ENCODE measurements at places on chromosomes 6 and 20.

DNA sequence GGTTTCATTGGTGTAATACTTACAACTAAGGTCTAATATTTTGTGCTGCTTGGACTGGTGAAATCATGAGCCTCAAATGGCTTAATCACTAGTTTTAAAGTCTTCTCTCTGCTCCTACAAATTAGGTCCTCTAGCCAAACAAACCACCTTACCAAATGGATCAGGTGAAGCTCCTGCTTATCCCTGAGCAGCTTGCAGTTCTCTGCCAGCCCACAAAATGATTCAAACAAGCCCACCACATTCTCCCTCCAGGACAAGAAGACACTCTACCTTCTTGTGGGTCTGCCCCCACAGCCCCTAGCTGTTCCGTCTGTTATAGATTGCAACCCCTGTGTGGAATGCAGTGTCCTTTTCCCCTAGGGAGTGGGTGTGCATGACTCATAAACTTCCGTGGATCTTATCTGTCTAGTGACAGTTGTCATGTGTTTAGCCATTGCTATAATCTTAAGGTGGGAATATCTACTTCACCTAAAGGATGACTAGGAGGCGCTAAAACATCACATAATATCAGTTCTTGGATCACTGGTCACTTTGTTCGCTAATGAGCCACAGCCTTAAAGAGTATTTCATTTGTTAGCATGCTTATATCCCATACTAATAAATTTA lies 940.5 kb upstream of the MANEA start:
- H3K27ac ChIP-seq = no peak overlapping the region
- no peak overlapping the region for H3K4me3 ChIP-seq
- H3K4me1 ChIP-seq = no peaks in the 10 kb centered on the region

- no peak overlapping the region for H3K27ac ChIP-seq
- peaks cover 16% of the 10 kb centered on the region for H3K36me3 ChIP-seq
- H3K4me1 ChIP-seq = no peaks in the 10 kb centered on the region
- no peak overlapping the region for H3K4me3 ChIP-seq
- no peak for DNase-seq
Observed at GRCh38 chr20:20173254-20173653, 120.9 kb downstream of the CFAP61 start.

DNA sequence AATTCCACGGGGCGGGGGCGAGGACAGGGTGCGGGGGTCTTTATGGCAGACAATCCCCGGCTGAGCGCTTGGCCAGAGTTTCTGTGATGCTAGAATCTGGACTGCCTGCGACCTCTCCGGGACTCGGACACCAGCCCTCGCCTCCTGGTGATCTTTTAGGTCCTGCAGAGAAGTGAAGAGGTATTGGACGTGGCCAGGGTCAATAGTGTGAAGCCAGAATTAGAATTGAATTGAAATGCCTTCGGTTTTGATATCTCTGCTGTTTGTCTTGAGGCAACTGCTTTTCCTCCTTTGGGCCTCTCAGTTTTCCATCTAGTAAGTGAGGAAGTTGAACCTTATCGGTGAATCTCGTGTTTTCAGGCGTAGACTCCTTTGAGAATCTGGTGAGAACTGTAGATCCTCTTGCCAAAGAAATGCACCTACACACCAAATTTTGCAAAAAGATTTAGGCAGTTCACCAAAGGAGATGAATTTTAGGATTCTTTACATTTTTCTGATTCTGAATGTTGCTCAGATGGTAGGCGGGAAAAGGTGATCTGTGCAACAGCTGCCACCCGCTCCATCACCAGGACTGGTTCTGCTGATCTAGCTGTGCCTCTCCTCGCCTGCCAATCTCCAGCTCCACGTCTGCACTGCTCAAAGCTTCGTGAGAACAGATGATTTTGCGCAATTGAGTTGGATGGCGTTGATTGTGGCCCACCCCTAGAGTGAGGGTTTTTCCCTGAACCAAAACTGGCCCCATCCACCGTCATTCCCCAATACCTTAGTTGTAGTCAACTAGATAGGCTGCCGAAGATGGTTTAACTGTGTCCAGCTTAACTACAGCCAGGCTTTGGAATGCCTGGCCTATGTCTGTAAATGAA lies 837 bp upstream of the OSER1 start:
- peaks cover 3% of the 10 kb centered on the region for H3K36me3 ChIP-seq
- H3K4me1 ChIP-seq = peaks cover 64% of the 10 kb centered on the region
- peak overlapping the region; percentile 96 for H3K27ac ChIP-seq

- no peak for DNase-seq
- H3K4me3 ChIP-seq = no peak overlapping the region
- peaks cover 7% of the 10 kb centered on the region for H3K27me3 ChIP-seq
- no peak overlapping the region for H3K27ac ChIP-seq
Observed at GRCh38 chr20:17721802-17722486, 22.2 kb downstream of the BANF2 start.

GRCh38 chr20:34385464-34385863 lies 22.4 kb downstream of the ITCH start:
- H3K27me3 ChIP-seq = no peaks in the 10 kb centered on the region
- H3K4me3 ChIP-seq = no peak overlapping the region
- peaks cover 9% of the 10 kb centered on the region for H3K36me3 ChIP-seq
- DNase-seq = no peak

DNA sequence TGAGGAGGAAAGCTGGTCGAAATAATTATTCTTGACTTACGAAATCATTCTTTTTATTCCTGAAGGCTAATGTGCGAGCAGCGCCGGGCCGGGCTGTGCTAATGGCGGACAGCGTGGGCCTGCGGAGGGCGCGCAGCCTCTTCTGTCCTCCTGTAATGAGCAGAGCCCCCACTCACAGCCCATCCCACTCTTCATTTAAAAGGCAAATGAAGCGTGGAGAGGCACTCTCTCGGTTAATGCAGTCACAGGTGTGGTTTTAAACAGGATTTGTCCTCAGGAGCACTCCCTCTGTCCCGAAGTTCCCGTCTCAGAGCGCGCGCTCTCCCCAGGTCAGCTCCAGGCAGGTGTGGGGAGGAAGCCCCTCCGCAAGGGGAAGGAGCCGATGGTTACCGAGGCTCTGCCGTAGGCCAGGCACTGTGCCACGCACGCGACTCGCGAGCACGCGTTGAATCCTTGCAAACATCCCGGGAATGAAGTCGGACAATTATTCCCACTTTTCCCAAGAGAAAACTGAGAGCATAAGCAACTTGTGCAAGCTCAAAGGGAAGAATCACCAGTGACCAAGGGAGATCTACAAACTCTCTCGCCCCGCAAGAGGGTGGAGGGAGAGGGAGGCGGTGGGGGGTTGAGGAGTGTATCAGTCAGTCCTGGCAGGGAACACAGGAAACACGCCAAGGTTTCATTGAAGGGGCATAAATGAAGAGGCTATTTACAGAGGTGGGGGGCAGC lies 35.5 kb upstream of the ZFAND3 start:
- no peak overlapping the region for H3K27ac ChIP-seq
- H3K4me1 ChIP-seq = peaks cover 20% of the 10 kb centered on the region
- DNase-seq = peak; percentile 25
- H3K4me3 ChIP-seq = peak overlapping the region; percentile 68
- no peaks in the 10 kb centered on the region for H3K36me3 ChIP-seq
- H3K27me3 ChIP-seq = peaks cover 30% of the 10 kb centered on the region

- no peak for DNase-seq
- no peaks in the 10 kb centered on the region for H3K36me3 ChIP-seq
- no peaks in the 10 kb centered on the region for H3K4me1 ChIP-seq
- H3K27me3 ChIP-seq = peaks cover 5% of the 10 kb centered on the region
Observed at GRCh38 chr6:75563032-75563431, 38.6 kb upstream of the SENP6 start.

DNA sequence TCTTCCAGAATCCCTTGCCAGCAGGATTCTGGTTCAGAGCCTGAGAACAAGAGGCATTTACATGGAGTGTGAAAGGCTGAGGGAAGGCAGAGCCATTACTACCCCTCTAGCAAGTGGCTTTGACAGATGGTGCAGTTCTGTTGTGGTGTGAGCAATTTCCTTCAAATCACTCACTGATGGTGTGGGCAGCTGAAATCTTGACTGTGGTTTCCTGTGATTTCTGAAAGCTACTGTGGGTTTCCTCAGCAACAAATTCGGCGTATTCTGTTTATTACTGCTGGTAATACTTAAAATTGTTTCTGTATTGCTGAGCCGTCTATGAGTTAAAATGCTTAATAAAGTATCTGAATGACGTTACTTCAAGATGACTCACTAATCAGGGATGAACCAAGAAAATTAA lies 181.5 kb upstream of the TCF21 start:
- no peak for DNase-seq
- no peak overlapping the region for H3K4me3 ChIP-seq
- H3K27ac ChIP-seq = no peak overlapping the region
- no peaks in the 10 kb centered on the region for H3K4me1 ChIP-seq

GRCh38 chr20:22920898-22921297 lies 114.2 kb upstream of the SSTR4 start:
- H3K36me3 ChIP-seq = no peaks in the 10 kb centered on the region
- H3K27ac ChIP-seq = no peak overlapping the region
- DNase-seq = no peak
- peaks cover 16% of the 10 kb centered on the region for H3K27me3 ChIP-seq
- H3K4me1 ChIP-seq = peaks cover 7% of the 10 kb centered on the region
- no peak overlapping the region for H3K4me3 ChIP-seq

DNA sequence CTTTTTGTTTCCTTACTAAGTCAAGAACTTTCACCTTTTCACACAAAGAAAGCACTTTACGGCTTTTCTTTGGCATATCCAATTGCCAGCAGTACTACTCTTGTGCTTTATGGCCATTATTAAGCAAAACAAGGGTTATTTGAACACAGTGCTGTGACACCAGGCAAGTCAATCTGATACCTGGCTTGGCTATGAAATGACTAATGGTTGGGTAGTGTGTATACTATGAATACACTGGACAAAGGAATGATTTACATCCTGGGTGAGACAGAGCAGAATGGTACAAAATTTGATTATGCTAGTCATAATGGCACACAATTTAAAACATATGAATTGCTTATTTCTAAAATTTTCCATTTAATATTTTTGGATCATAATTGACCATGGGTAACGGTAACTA lies 22.1 kb upstream of the ADGRF1 start:
- DNase-seq = no peak
- H3K27me3 ChIP-seq = no peaks in the 10 kb centered on the region
- no peak overlapping the region for H3K27ac ChIP-seq
- H3K4me3 ChIP-seq = no peak overlapping the region
- H3K36me3 ChIP-seq = no peaks in the 10 kb centered on the region
- peaks cover 15% of the 10 kb centered on the region for H3K4me1 ChIP-seq

DNA sequence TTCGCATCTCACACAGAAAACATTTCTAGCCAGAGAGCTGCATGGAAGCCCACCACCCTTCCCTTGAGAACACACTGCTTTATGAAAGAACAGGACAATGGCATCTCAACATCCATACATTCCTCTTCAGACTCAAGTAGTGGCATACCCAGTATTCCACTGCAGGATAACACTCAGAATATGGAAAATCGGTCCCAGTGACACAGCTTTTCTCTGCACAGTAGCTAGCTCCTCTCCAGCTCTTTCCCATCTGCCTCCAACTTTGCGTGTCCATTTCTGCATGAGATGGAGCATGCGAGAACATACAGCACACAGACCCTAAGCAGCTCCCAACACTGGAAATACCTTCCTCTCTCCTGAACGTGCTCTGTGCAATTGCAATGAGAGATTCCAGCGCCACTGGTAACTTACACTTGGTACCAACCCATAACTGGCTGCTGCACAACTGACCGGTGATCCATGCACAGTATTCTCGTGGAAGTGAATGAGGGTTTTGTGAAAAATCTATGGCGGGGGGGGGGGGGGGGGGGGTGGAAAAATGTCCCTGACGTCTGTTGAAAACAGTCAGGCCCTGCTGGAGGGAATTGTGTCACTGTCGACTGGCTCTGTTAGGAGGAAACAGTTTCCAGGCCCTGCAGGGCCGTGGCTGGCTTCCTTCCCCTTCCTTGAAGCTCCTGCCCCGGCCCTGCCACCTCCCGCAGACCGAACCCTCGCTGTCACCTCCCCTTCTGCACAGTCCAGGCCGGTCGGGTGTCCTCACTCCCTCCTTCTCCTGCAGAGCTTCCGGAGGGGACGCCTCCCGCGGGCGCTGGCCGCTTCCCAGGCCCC lies 265.9 kb upstream of the QKI start:
- H3K4me3 ChIP-seq = no peak overlapping the region
- peaks cover 4% of the 10 kb centered on the region for H3K27me3 ChIP-seq
- H3K4me1 ChIP-seq = no peaks in the 10 kb centered on the region
- H3K36me3 ChIP-seq = no peaks in the 10 kb centered on the region
- no peak for DNase-seq

GRCh38 chr6:36459501-36459900 lies 16.7 kb downstream of the KCTD20 start:
- peaks cover 49% of the 10 kb centered on the region for H3K4me1 ChIP-seq
- DNase-seq = no peak
- no peaks in the 10 kb centered on the region for H3K36me3 ChIP-seq
- H3K27ac ChIP-seq = no peak overlapping the region
- no peaks in the 10 kb centered on the region for H3K27me3 ChIP-seq

- no peak for DNase-seq
- no peaks in the 10 kb centered on the region for H3K27me3 ChIP-seq
- H3K4me3 ChIP-seq = no peak overlapping the region
- no peak overlapping the region for H3K27ac ChIP-seq
- no peaks in the 10 kb centered on the region for H3K4me1 ChIP-seq
Observed at GRCh38 chr6:91782802-91783201, 1195.9 kb upstream of the MAP3K7 start.

DNA sequence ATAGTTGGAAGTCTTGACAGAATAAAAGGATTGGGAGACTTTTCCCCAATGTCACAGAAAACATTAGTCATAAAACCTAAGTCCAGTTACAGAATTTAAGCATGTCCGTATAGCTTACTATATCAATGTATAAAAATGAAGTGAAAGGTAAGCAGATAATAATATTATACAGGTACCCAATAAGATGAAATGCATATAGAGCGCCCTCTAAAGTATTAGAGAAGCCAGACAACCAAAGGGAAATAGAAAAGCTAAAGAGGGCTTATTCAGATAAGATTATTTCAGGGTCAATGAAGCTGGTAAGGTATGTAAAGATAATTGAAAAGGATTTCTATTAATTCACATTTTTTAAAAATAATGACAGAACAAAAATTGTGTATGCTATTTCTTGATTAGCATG lies 947.7 kb upstream of the MAP3K7 start:
- no peaks in the 10 kb centered on the region for H3K4me1 ChIP-seq
- H3K4me3 ChIP-seq = no peak overlapping the region
- DNase-seq = no peak
- H3K36me3 ChIP-seq = no peaks in the 10 kb centered on the region

DNA sequence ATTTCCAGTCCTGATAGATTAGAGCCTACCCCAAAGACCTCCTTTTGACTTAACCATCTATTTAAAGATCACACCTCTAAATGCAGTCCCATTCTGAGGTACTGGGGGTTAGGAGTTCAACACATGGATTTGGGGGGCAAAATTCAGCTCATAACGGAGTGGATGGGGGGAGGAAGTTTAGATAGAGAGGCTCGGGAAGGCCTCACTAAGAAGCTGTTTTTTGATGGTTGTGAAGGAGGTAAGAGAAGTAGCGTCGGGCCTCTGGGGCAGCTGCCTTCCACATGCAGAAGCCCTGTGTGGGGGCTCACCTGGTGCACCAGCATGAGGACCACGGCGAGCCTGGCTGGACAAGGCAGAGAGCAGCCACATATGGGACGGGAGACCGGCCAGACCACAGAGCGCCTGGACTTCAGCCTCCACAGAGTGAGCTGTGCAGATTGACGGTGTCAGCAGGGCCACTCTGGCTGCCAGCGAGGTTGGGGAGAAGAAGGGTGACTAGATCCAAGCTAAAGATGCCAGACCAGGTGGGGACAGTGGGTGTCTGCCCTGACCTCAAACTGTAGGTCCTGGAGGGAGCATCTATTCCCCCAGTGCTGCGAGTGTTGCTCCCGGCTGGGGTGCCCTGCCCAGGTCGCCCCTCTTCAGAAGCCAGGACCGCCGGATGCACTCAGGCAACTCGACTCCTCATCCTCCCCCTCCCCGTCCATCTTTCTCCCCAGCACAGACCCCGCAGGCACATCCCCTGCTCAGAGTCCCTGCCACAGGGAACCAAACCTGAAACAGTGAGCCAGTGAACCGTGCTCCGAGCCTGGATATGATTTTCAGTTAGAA lies 5.1 kb upstream of the SYNJ2 start:
- H3K36me3 ChIP-seq = no peaks in the 10 kb centered on the region
- H3K4me3 ChIP-seq = no peak overlapping the region
- no peaks in the 10 kb centered on the region for H3K27me3 ChIP-seq
- peaks cover 8% of the 10 kb centered on the region for H3K4me1 ChIP-seq
- H3K27ac ChIP-seq = no peak overlapping the region

Measured in left ventricle myocardium inferior (tissue), 1 donor.